ENCODE measurements at places on chromosomes 1 and 21.

- DNase-seq = no peak
Measured at GRCh38 chr1:41608211-41608610, 123.7 kb upstream of the EDN2 start.

DNA sequence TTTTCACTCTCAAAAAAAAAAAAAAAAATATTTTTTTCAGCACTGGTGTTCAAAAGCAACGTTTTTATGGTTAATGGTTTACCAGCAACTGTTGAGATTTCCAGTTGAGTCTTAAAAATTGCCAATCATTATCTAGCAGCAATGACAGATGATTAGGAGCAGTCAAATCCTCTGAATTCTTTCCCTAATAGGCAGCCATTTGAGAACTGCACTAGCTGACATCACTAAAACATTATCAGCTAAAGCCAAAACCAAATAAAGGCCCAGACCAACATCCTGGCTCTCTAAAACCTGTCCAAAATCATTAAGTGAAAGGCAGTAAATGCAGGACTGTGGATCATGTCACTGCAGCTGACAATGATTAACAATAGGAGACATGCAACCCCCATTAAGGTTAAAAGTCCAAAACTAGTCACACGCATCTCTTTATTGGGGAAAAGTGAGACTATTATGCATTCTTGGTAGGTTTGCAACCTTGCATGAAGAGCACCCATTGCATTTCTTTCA lies 14.0 kb downstream of the SFPQ start:
- no peak for DNase-seq

GRCh38 chr1:29981586-29982239 lies 741.7 kb downstream of the MATN1 start:
- no peak for DNase-seq

GRCh38 chr21:19440792-19441655 lies 1037.4 kb upstream of the TMPRSS15 start:
- DNase-seq = no peak

DNA sequence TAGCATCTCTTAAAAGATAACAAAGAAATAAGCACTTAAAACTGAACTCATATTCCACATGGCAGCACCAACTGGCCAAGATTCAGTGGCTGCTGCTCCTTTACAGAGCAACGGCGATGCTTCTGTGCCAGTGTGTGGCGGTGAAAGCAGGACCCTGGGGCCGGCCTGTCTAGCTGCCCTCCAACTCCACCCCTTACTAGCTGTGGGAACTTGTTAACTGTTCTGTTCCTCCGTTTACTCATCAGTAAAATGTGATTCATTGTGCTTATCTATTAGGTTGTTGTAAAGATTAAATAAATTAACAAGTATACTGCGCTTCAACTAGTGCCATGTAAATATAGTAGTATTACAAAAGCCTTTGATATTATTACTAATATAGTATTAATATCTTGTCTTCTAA lies 133.2 kb downstream of the GDAP2 start:
- DNase-seq = no peak

DNA sequence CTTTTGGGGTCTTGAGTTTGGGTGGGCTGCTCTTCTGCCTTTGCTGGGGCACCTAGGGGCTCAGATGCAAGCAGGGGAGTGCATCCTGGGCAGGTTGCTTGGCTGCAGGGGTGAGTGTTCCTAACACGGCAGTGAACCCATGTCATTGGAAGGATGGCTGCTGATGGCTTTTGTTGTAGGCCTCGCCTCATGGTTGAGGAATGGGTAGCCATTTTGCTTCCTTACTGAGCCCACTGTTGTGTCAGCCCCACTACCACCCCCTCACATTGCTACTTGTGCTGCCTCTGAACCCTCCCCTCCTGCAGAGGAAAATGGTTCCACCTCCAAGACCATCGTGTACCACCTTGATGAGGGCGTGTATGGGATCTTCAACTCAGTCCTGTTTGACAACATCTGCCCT lies 16.8 kb downstream of the AZIN2 start:
- no peak for DNase-seq

GRCh38 chr21:43340491-43341377 lies 86.2 kb downstream of the SIK1 start:
- no peak for DNase-seq

GRCh38 chr1:20255666-20256065 lies 35.0 kb upstream of the VWA5B1 start:
- DNase-seq = no peak

DNA sequence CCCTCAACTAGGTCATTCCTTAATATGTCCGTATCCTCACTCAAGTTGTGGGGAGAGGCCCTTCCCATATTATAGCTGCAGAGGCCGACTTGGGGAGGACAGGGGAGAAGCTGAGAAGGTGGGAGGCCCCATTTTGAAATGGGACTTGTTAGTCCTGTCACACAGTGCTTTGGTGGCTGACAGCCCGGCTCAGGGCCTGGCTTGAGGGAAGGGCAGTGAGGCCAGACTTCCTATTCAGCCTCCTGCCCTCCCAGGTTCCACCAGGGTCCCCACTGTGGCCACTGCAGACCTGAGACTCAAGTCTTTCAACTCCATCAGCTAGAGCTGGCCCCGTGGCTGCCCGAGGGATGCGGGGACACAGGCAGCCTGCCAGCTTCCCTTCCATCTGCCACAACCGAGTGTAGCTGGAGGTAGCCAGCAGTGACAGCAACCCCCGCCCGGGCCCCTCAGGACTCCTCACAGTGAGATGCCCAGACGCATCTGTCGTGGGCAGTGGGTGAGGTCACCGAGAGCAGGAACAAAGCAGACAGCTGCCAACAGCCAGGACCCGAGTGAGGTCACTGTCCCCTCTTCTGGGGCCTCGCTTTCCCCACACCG lies 36.9 kb downstream of the SIM2 start:
- no peak for DNase-seq

DNA sequence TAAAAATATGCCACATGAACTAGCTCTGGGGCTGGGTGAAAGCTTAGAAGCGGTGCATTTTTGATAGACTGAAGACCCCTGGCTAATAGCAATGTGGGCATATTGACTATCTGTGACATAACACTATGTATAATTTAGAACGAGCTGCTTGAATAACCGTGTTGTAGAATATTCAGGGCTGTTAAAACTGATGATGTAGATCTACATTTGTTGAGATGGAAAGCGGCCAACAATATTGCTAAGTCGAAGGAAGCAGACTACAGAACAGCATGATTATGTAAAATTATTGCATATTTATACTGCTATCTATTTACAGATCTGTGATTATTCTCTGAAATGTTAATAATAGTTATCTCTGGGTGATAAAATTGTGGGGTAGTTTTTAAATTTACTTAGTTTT lies 41.1 kb upstream of the BCL10 start:
- DNase-seq = no peak

- no peak for DNase-seq
Measured at GRCh38 chr1:162688931-162689330, 56.7 kb downstream of the DDR2 start.

DNA sequence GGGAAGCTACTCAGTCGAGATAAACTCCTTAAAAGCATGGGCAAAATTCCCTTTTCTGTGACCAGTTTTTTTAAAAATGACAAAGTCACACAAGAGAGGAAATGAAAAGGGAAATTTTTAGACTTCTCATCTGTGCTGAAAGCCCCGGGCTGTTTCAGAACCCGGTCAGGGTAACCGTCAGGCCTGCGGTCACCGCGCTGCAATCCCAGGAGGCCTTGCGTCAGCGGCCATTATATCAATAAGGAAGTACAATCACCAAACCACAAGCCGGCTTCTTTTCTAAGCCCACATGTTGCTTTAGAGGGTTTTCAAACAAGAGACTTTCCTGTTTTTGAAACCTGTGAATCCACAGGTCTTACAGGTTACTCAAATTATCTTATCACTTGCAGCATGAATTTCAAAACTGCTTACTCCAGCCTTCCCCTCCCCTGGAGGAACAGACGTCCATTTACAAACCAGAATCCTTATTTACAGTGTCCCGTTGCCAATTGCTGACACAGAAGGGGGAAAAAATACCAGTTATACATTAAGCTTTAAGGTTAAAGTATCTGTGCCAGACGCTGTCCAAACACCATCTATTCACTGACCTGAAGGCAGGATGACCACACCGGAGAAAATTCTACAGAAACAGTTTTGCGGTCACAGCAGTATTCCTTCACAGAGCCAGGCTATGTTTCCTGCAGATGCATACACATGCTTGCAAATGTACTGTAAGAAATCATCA lies 165.3 kb downstream of the TOMM20 start:
- DNase-seq = peak; percentile 74

All from CD4-positive, CD25-positive, alpha-beta regulatory T cell (primary cell).